Right renal pelvis (tissue), 4 donors: ENCODE measurements at places on chromosomes 6 and 20. TPM values are rescaled to one million over a fixed set of nuclear protein-coding genes. Genes with fewer than 3 reads are reported as not detected.

REM1 gene
- 0.67 TPM for polyA plus RNA-seq

GSTA2 gene
- polyA plus RNA-seq = 0.28 TPM

- no peak for DNase-seq
These were observed 145.5 kb upstream of the STMND1 start for GRCh38 chr6:16956361-16956760.

- DNase-seq = no peak
These were observed 207.9 kb downstream of the ERMARD start for GRCh38 chr6:169959136-169960002.

- DNase-seq = no peak
These were observed 75.1 kb downstream of the SNX9 start for GRCh38 chr6:157898169-157898568.

GRCh38 chr6:5121479-5121878, 36.3 kb downstream of the PPP1R3G start:
- DNase-seq = no peak

GRCh38 chr20:49859011-49859410, 46.4 kb downstream of the SLC9A8 start:
- DNase-seq = no peak

GRCh38 chr20:48703107-48703506, 124.7 kb downstream of the PREX1 start:
- no peak for DNase-seq

DNA sequence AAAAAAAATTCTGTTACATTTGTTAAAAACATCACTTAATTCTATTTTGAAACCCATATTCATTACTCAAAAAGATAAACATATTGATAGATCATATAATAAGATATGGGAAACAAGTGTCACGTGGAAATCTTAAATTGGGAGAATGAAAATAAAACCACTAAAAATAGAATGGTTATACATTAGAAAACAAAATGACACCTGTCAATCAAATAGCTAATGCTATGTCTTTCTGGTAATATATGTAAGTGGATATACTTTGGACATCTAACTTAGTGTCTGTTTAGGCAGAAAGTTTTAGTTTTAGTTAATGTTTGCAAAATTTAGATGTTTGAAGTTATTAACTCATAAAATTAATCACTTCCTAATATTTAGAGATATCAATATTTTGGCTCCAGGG, 95.1 kb upstream of the SIM1 start:
- DNase-seq = no peak

DNA sequence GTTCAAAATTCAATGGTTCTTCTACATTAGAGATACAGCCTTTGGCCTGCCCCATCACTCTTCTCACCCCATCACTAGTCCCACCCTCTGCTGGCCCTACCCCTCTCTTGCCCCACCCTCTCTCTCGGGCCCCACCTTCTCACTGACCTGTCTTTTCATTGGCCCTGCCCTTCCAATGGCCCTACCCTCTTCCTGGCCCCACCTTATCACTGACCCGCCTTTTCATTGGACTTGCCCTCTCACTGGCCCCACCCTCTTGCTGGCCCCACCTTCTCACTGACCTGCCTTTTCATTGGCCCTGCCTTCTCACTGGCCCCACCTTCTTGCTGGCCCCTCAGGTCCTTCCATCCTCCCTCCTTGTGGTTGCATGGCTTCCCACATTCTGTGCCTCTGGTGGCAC, 107.2 kb upstream of the PLEKHG1 start:
- DNase-seq = no peak

SEMG1 gene
- polyA plus RNA-seq = not detected

EFCAB8 gene
- 0.07 TPM for polyA plus RNA-seq

DNA sequence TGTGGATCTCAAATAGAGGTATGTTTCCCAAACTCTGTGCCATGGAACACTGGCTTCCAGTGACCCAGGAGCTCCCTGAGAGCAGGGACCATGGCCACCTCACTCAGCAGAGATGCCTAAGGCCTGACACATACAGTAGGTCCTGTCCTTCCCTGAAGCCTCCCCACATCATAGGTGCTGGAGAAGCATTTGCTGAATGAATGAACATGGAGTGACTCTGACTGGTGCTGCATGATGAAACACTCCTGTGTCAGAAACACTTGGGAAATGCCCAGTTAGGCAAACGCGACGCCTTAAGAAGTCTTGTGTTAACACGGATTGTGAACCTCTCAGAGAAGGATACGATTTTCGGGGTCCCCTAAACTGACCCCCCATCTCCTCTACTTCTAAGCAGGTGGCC, 14.3 kb downstream of the SLA2 start:
- no peak for DNase-seq

DNA sequence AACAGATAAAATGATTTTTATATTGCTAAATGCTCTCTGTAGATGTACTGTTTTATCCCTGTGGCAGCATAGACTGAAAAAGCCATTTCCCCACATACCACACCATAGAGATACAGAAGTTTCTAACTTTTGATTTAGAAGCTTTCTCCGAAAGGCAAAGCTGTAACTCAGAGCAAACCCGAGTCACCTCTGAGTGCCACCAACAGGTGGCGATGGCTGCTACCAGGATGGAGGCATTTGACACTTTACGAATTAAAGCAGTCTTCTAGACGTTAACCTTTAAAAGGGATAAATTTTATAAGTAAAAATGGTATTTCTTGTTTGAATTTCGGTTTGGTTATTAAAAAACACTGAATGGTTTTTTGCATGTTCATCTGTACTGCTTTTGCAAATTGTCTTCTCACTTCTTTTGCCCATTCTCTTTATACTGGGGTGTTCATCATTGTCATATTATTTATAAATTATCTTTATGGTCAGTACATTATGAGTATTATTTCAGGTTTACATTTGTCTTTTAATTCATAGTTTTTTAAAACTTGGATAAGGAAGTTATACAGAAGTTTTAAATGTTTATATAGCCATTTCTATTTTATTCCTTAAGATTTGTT, 201.0 kb upstream of the CEP162 start:
- DNase-seq = peak; percentile 43

DNA sequence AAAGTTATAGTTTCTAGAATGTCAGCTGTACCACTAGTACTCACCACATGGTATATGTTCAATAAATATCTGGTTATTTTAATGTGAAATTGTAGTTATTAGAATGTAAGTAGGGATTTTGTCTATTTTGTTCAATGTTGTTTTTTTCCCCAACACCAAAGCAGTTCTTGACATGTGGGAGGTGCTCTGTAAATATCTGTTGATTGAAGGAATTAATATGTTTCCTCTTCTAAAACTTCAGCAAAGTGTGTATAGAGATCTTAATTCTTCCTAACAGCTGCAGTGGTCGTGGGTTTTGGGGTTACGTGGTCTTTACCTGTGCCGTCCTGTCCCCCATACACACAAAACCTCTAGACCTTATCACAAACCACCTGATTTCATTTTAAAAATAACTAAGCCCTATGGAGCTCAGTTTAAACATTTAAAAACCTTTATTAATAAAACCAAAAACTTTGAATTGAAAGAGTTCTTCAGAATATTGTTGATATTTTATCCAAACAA, 471.9 kb upstream of the SOX4 start:
- no peak for DNase-seq

DNA sequence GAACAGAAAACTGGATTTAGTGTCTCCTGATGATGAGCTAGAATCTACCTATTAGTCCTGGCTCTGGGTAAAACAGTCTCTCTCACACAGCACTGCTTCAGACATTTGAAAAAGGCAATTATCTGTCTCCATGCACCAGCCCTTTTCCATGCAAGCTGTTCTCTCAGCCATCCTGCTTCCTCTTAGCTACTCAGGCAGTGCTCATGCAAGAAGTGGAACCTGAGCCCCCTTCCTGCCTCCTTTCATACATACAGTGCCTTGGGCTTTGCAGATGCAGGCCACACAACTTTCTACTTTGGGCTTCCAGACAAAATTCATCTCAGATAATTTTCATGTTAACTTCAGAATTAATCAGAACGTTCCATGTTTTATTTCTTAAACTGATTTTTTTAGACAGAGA, 151.3 kb downstream of the RALGAPA2 start:
- no peak for DNase-seq

RAET1E gene
- polyA plus RNA-seq = 0.93 TPM

GRCh38 chr20:2385026-2385425, 4.3 kb downstream of the TGM6 start:
- DNase-seq = no peak

GRCh38 chr6:46129291-46129628, 529 bp upstream of the ENPP4 start:
- DNase-seq = peak; percentile 22
